ENCODE measurements at places on chromosomes 11 and 22.

GRCh38 chr11:102552447-102553194 is 22.1 kb upstream of the MMP7 start:
- no peak for DNase-seq

- peak; percentile 85 for DNase-seq
Observed at GRCh38 chr11:78798663-78799062, 224.0 kb upstream of the NARS2 start.

GRCh38 chr22:45201678-45202332 is 38.1 kb downstream of the NUP50 start:
- DNase-seq, result no peak

GRCh38 chr22:47354668-47355387 is 592.4 kb downstream of the TBC1D22A start:
- no peak for DNase-seq

Data from HAP-1 (cell line).